ENCODE measurements at places on chromosomes 2 and 18. TPM values are rescaled to one million over a fixed set of nuclear protein-coding genes. Genes with fewer than 3 reads are reported as not detected.

DNA sequence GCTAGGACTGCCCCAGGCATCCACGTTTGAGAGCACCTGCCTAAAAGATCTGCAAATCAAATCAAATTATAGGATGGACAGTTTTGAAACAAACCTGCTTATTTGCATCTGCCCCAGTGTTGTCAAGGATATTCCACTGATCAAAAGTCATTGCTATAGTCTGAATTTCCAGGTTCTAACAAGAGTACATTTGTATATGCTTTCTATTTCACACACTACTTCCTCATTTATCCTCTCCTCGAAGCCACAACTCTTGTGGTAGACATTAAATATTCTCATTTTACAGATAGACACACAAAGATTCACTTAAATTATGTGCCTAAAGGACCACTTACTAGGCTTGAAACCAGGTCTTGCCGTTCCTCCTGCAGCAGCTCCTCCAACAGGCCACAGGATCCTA lies 11.9 kb upstream of the TET3 start:
- no peak for DNase-seq

DNA sequence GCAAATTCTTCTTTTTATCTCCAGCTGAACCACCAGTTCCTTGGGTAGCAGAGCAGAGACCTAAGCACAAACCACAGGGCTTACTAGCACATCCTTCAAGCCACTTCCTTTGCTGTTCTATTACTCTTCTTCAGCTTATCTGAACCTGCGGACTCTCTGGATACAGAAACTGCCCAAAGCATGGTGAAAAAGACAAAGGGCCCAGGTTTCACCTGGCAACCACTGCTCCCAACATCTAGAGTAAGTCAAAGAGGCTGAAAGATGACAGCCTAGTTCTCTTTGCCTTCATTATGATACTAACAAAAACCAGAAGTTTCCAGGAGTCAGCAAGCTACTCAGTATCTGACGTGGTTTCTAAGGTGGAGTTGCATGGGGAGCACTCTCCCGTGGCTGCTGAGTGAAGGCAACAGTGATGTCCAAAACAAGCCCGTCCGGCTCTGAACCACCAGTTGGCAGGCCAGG lies 43.4 kb downstream of the KANSL3 start:
- peak; percentile 42 for DNase-seq

WNT10A gene
- 12.4 TPM for total RNA-seq

GRCh38 chr2:216807857-216808272 lies 52.0 kb downstream of the TNP1 start:
- no peak for DNase-seq

DNA sequence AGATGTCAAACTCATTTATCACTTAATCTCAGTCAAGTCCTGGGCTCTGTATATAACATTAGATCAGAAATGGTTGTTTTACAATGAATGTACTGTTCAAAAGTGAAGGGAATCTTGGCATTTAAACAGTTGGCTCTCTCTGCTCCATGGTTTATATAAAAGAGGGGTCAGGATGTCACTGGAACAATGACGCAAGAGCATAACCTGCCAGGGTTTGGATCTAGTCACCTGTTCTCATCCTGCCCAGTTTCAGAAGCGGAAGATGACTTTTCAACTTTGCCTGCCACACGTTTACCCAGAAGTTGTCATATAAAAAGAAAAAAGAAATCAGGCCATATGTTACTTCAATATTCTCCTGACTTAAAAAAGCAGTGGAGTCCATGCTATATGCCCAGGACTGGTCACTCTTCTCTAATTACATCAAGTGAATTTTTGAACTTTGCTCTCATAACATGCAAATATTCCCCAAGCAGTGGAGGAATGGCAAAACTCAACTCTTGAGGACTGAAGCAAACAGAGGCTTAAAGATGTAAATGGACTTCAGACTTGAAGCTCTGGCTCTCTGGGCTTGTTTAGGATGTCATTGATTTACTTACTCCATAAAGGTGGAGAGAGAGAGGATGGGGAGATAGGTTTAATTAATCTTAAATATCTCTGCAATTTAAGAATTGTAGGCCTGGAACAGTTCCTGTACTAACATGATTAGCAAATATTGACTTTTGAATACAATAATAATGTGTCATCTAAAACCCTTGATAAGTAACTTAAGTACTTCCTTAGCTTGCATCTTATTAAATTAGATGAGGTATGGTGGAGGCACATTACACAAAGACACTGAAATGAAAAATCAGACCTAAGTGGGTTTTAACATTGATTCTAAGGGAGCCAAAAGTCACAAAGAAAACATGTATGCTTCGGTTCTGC lies 58.3 kb downstream of the ETAA1 start:
- no peak for DNase-seq

- DNase-seq, result no peak
Observed at GRCh38 chr18:50307400-50307737, 19.9 kb upstream of the CXXC1 start.

SKA1 gene
- 0.28 TPM for total RNA-seq

- no peak for DNase-seq
Observed at GRCh38 chr2:145909175-145909755, 1389.3 kb upstream of the ZEB2 start.

CHRNG gene
- not detected for total RNA-seq

UBXN2A gene
- 14.5 TPM for total RNA-seq

All from CD4-positive, alpha-beta memory T cell (primary cell).